Kidney (tissue), 22 donors: ENCODE measurements at places on chromosomes 3 and 15. TPM values are rescaled to one million over a fixed set of nuclear protein-coding genes. Genes with fewer than 3 reads are reported as not detected.

GRCh38 chr3:130758624-130759369 is 12.2 kb upstream of the PIK3R4 start:
- H3K27ac ChIP-seq: no peak overlapping the region
- no peaks in the 10 kb centered on the region for H3K27me3 ChIP-seq
- no peak overlapping the region for H3K4me3 ChIP-seq
- H3K4me1 ChIP-seq: no peaks in the 10 kb centered on the region

GRCh38 chr3:134378384-134378783 is 4.1 kb upstream of the AMOTL2 start:
- no peak overlapping the region for H3K4me3 ChIP-seq
- H3K4me1 ChIP-seq: no peaks in the 10 kb centered on the region
- no peaks in the 10 kb centered on the region for H3K27me3 ChIP-seq
- H3K36me3 ChIP-seq: no peaks in the 10 kb centered on the region
- no peak overlapping the region for H3K27ac ChIP-seq
- no peak for DNase-seq

DNA sequence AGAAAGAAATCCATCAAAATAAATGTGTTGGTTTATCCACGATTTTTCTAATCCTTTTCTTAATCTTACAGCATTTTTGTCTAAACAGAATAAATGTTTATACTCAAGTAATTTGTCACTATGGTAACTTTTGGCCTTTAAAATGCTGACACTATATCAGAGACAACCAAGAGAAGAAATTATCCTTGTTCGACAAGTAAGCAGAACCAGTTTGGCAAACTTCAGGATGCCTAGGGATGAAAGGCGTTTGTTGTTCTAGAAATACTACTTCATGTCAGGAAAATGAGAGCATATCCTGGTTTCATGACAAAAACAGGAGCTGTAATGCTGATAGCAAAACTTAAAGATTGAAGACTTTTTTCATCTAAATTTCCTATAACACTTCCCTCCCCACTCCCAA is 308.0 kb upstream of the ATP11B start:
- H3K4me3 ChIP-seq: no peak overlapping the region
- no peak overlapping the region for H3K27ac ChIP-seq
- H3K4me1 ChIP-seq: no peaks in the 10 kb centered on the region
- no peak for DNase-seq

DNA sequence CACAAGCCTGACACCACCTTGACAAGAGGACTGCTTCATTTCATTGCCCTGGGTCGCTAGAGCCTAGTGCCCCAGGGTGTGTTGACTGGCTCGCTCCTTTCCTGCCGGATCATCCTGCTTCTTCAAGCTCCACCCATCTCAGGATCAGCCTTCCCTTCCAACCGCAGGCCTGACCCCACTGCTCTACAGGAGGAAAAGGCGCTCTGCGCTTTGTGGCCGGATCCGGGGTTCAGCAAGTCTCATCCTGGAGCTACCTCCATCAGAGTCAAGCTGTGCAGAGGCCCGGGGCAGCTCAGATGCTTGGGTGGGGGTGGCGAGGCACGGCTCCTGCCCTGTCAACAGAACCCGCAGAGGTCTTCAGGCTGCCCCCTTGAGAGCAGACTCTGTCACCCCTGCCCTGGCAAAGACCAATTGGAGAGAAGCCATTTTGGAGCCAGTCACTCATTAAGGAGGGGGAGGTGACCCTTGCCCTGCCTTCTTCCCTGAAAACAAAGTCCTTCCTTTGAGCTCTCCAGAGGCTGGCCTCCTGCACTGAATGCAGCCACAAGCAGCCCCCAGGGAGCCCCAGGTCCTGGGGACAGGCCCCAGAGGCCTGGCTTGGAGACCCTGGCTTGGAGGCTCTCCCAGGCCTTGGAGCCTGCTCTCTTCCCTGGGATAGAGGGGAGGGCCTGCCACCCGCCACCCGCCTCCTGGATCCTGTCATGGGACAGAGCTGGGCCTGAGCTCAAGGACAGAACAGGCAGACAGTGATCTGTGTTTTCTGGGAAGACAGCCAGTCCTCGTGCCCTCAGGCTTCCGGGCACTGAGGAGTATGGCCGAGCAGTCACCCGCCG is 80.3 kb downstream of the CPN2 start:
- DNase-seq: peak; percentile 75
- H3K4me3 ChIP-seq: no peak overlapping the region
- H3K4me1 ChIP-seq: peaks cover 30% of the 10 kb centered on the region
- no peaks in the 10 kb centered on the region for H3K36me3 ChIP-seq

Gene FYCO1
- total RNA-seq: 39.1 TPM

Gene ECE2
- total RNA-seq: not detected

GRCh38 chr3:99499235-99500158 is 138.9 kb upstream of the COL8A1 start:
- H3K4me1 ChIP-seq: no peaks in the 10 kb centered on the region
- H3K27ac ChIP-seq: no peak overlapping the region
- no peaks in the 10 kb centered on the region for H3K27me3 ChIP-seq
- peak; percentile 19 for DNase-seq
- no peaks in the 10 kb centered on the region for H3K36me3 ChIP-seq

DNA sequence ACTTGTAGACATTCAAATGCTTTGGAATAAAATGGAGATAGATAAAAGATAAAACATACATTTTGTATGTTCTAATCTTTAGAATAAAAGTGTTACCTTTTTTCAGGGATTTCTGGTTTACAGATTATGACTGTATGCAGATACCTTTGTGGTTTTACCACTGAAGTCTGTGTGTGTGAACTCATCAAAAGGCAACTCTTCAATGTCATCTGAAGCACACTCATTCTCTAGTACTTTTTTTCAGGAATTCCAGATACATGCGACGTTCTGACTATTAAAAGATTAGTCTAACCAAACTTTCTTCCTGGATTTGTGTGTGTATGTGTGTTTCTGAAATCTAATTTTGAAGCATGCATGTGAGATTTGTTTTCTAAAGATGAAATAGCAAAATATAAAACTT is 188.6 kb downstream of the NLGN1 start:
- no peak for DNase-seq
- H3K4me1 ChIP-seq: no peaks in the 10 kb centered on the region
- H3K4me3 ChIP-seq: no peak overlapping the region
- no peaks in the 10 kb centered on the region for H3K27me3 ChIP-seq

Gene FANCD2OS
- total RNA-seq: not detected

Gene CYP8B1
- 10.4 TPM for total RNA-seq

DNA sequence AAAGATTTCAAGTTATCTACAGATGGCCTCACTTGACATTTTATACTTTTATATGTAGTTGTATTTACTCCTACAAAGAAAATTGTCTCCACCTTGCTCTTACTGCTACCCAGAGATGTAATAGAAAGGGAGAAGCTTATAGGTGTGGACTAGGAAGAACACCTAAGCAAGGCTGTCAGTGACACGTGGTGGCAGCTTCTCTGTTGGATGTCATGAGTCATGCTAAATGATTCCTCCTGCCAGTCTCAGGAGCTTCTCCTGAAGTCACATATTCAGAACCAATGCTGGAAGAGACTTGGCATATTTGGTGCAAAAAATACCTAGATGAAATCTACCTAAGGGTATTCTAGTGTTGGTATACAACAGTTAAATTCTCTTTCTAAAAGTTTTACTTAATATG is 184.7 kb downstream of the LRRC3B start:
- no peaks in the 10 kb centered on the region for H3K36me3 ChIP-seq
- no peaks in the 10 kb centered on the region for H3K4me1 ChIP-seq
- no peaks in the 10 kb centered on the region for H3K27me3 ChIP-seq
- H3K27ac ChIP-seq: no peak overlapping the region

Gene TGM5
- not detected for total RNA-seq

Gene FBXO40
- total RNA-seq: not detected

DNA sequence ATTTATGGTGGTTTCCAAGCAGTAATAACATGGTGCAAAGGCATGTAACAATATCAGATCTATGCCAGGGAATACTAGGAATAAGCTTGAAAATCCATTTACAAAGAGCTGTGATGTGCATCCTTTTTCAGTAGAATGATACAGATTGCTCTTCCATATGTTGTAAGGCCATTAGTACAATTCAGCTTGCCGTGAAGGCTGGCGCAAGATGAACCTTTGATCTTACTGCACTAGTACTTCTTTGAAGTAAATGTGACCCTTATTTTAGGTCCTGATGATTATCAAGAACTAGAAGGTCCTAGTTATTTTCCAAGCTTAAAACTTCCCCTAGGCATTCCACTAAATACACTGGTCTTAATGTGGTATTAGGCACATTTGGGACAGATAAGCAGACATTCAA is 210.1 kb upstream of the CD96 start:
- no peaks in the 10 kb centered on the region for H3K27me3 ChIP-seq
- H3K4me3 ChIP-seq: no peak overlapping the region
- H3K4me1 ChIP-seq: no peaks in the 10 kb centered on the region

Gene GOLGA6L7
- total RNA-seq: not detected

DNA sequence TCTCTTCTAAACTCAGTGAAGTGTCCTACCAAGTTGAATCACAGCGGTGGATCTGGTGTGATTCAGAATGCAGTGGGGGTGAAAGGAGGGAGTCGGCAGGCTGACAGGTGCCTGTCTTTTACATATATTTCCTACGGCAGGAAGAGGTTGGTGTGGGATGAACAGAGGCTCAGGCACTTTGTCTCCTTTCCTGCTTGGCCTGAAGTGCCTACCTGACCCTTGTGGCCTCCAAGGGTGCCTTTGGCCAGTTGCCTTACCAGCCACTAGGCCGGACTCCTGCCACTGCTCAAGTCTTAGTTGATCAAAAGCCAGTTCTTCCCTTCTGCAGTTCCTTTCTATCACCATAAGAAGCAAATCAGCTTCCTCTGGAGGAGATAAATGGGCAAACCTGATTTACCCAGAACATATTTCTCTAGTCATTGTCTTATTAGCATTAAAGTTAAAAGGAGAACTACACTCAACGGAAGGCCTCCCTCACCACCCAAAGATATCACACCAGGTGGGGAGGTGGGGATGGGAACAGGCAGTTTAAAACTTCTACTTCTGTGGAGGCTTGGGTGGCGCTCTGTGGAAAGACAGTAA is 52.1 kb downstream of the CRTC3 start:
- no peaks in the 10 kb centered on the region for H3K27me3 ChIP-seq
- no peak overlapping the region for H3K27ac ChIP-seq
- no peaks in the 10 kb centered on the region for H3K36me3 ChIP-seq
- no peaks in the 10 kb centered on the region for H3K4me1 ChIP-seq

- no peak for DNase-seq
- no peaks in the 10 kb centered on the region for H3K36me3 ChIP-seq
- no peaks in the 10 kb centered on the region for H3K4me1 ChIP-seq
- no peak overlapping the region for H3K4me3 ChIP-seq
Observed at GRCh38 chr3:170778240-170779217, 91.5 kb downstream of the RPL22L1 start.

DNA sequence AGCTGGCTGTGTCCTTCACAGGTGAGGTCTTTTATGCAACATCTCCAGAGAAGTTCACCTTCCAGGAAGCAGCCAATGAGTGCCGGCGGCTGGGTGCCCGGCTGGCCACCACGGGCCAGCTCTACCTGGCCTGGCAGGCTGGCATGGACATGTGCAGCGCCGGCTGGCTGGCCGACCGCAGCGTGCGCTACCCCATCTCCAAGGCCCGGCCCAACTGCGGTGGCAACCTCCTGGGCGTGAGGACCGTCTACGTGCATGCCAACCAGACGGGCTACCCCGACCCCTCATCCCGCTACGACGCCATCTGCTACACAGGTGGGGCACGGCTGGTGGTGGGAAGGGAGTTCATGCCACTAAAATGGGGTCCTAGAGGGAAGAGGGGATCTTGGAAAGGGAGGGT is 40.1 kb downstream of the ACAN start:
- no peak for DNase-seq
- no peak overlapping the region for H3K27ac ChIP-seq
- no peaks in the 10 kb centered on the region for H3K36me3 ChIP-seq
- H3K27me3 ChIP-seq: no peaks in the 10 kb centered on the region
- no peak overlapping the region for H3K4me3 ChIP-seq

DNA sequence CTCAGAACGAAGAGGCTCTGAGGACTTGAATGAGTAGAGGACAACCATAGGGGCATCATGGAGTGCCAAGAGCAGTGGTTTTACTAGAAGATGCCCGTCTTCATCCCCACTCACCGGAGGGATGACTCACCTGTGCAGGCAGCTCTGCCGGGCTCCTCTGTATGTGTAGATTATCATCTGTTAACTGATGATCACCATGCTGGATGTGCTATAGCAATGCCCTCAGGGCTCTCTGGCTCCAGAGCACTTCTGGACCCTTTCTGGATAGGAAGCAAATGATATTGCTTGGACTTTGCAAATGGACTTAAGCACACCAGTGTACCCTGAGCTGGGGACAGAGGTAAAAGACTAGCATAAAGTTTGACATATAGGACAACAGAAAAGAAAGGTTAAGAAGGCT is 10.2 kb upstream of the TGFBR2 start:
- DNase-seq: no peak
- H3K4me3 ChIP-seq: no peak overlapping the region
- H3K27ac ChIP-seq: no peak overlapping the region
- H3K27me3 ChIP-seq: no peaks in the 10 kb centered on the region
- H3K36me3 ChIP-seq: no peaks in the 10 kb centered on the region

DNA sequence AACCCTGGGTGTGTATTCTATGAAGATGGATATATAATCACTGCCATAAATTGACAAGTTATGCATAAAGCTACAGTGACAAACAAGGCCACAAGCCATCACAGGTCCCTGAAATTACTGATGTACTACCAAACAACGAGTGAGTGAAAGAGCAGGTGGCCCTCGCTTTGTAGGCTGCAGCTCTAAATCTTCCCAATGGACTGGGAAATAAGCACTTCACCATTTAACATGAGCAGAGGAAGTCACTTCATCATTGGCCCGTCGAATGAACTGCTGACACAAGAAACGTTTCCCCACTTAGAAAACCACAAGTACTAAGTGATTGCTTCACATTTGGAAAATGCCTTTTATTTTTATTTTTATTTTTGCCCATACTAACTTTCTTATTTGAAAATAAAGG is 218.0 kb downstream of the ZNF385D start:
- no peaks in the 10 kb centered on the region for H3K4me1 ChIP-seq
- no peak overlapping the region for H3K4me3 ChIP-seq
- no peak for DNase-seq
- no peaks in the 10 kb centered on the region for H3K36me3 ChIP-seq
- H3K27ac ChIP-seq: no peak overlapping the region

GRCh38 chr3:127663151-127663550 is 9.6 kb upstream of the ABTB1 start:
- no peaks in the 10 kb centered on the region for H3K4me1 ChIP-seq
- H3K27me3 ChIP-seq: no peaks in the 10 kb centered on the region
- no peaks in the 10 kb centered on the region for H3K36me3 ChIP-seq
- no peak for DNase-seq
- H3K27ac ChIP-seq: no peak overlapping the region
- no peak overlapping the region for H3K4me3 ChIP-seq

Gene ARHGAP31
- 28.7 TPM for total RNA-seq

Gene UQCRC1
- total RNA-seq: 207 TPM

- no peaks in the 10 kb centered on the region for H3K36me3 ChIP-seq
- no peaks in the 10 kb centered on the region for H3K4me1 ChIP-seq
- no peak overlapping the region for H3K27ac ChIP-seq
- no peak overlapping the region for H3K4me3 ChIP-seq
- H3K27me3 ChIP-seq: no peaks in the 10 kb centered on the region
Observed at GRCh38 chr15:33722673-33723015, 245.7 kb upstream of the CHRM5 start.

Gene CLDN18
- not detected for total RNA-seq
